Neural crest cell (in vitro differentiated cells): ENCODE measurements at places on chromosomes 13 and 19.

GRCh38 chr13:21823949-21824348 lies 153.1 kb downstream of the FGF9 start:
- DNase-seq = no peak

DNA sequence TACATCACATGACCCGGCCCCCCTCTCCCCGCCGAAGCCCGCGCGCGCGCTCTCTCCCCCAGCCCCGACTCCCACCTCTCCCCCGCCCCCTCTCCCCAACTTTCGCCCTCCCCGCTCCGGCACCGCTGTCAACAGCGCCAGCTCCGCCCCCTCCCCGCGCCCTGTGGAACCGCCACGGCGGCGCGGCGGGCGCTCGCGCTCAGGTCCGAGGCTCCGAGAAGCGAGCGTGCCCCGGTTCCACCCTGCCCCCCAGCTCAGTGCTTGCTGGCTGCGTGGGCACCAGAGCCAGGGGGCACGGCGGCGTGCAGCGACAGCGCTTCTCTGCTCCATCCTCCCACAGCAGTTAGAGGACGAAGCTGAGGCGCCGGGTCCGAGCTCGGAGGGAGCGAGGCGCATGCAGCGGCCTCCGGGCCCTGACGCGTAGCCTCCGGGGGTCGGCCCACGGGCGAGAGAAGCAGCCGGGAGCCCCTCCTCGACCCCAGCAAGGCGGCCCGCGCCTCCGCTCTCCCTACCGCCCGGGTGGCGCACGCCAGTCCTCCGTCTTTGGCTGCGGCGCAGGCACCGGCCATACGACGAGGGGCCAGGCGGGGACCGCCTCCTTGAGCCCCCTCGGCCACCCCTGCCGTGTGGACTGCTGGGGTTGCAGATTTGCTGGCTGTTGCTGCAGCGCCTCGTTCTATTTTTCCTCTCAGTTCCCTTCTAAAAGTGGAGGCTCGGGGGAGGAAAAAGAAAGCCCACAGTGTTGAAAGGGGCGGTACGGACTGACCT lies 109.5 kb downstream of the KCNRG start:
- peak; percentile 72 for DNase-seq

DNA sequence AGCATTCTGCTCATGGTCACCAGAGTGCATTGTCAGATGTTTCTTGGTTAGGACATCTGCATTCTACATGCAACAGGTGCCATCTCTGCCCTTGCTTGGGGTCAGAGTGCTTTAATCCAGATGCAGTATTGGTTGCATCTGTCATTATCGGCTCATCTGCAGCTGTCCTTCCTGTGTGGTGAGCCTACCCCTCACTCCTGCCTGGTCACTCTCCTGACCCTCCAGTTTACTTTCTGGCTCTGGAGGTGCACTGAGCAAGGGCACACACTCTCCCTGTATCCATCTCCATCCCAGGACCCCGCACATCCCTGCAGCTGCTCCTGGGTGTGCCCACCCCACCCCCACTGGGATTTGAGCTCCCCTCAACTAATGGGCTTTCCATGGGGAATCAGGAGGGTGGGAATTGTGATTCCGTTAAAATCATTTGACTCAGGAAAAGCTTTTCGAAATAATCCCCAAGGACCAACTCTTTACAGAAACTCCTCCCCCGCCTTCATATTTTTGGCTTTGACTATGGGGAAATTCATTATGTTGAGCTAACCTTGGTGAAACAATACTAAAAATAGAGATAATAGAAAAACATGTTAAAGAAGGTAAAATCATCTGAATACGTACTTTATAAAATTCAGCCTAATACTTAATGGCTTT lies 70.2 kb downstream of the COL4A2 start:
- no peak for DNase-seq

GRCh38 chr13:34114581-34114980 lies 296.6 kb downstream of the RFC3 start:
- no peak for DNase-seq

GRCh38 chr13:65597839-65598818 lies 1632.0 kb downstream of the PCDH9 start:
- DNase-seq = no peak

DNA sequence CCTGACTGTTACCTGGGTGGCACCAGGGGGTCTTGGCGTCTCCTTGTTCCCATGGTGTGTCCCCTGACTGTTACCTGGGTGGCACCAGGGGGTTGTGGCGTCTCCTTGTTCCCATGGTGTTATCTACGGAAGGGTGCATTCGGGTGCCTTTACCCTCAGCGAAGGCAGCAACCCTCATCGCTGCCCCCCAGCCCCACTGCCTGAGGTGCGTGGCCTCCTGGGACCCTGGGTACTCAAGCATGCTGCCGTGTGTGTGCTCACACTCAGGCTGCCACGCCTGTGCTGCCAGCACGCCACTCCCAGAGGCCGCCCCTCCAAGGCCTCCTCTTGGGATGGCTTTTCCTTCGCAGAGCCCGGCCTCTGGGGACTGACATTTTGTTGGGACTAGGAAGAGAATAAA lies 25.1 kb downstream of the TFDP1 start:
- DNase-seq = no peak

GRCh38 chr19:18417250-18418028 lies 1.8 kb upstream of the SSBP4 start:
- peak; percentile 65 for DNase-seq

- DNase-seq = no peak
Observed at GRCh38 chr19:31541396-31541795, 192.2 kb upstream of the TSHZ3 start.

DNA sequence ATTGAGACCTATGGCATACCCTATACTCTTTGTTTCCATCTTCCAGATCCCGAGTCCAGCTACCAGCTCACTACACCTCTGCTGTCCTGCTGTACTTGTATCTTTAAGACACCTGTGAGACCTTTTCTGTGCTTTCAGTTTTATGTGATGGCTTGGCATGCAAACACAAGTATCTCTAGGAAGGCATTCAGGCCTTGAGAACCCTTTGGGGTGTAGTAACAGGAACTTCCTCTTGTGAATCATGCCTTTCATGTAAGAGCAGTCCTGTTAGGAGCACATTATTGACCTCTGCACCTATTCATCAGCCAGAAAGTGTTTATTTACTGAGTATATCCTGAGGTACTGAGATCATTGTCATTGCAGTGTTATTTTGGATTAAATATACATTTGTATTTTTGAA lies 87.0 kb upstream of the HTR2A start:
- DNase-seq = no peak

DNA sequence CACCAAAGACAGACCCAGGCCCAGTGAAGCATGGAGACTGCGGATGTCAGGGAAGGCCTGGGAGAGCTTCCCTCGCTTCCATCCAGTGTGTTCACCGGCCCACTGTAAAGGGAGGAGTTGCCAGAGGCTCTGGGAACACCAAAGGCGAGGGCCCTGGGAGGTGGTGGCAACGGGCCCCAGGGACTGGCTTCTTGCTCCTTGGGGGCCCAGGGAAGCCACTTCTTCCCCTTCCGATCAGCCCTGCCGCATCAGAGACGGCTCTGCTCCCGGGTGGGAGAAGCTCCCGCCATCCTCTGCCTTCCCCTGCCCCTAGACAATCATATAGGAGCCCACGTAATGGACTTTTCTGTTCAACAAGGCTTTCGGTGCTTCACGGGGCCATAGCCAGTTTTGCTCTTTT lies 83.4 kb upstream of the GPR183 start:
- DNase-seq = no peak

DNA sequence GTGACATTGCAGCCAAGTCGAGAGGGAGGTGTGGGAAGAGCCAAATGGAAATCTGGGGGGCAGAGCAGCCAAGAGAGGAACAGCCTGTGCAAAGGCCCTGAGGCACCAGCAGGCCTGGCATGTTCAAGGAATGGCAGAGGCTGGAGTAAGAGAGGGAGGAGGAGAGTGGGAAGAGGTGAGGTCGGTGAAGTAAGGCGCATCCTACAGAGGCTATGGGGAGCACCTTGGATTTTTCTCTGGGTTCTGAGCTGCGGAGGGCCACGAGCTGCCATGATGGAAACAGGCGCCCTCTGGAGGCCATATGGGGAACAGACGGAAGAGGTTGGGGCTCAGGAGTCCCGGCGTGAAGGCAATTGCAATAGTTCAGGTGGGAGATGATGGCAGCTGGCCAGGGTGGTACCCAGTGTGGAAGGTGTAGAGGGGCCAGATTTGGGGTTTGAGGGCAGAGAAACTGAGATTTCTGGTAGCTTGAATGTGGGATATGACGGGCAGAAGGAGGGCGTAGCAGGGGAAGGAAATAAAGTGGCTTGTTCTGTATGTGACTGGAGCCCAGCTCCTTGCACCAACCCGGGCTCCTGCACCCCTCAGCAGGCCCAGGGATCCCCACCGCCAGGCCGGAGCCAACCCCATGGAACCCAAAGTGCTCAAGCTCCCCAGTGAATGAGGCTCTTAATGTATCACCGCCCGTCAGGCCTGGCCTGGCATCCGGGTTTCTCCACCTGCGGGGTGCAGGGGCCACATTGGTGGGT lies 20.5 kb upstream of the STRN4 start:
- DNase-seq = peak; percentile 48

DNA sequence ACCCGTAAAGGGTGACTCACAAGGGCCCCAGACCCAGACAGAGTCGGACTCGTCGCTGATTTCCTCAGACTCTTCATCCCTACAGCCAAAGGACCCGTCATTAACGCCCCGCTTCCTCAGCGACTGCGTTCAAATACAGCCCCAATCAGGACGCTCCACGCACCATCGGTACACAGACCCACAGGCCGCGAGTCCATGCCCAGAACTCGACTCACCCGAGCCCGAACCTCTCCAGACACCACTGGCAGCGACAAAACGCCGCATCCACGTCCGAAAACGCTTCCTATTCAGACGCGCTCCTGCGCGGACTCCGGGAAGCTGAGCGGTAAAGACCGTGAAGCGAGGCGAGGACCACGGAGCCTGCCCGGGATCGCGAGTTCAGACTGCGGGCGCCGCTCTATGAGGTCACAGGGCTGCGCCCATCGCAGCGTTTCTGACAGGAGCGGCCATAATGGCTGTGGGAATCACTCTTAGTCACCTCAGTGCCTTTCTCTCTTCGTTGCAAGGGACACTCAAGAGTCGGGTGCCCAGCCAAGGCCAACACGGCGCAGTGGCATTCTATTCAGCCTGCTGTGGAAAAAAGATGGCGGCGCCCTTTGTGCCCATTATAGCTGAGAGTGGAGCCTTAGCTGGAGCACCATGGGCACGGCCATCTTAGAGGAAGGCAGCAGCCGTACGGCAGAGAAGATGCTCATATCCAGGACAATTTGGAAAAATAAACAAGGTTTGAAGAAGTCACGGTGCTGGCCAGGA lies at the start of gene ZNF614:
Gene ZNF614, minus strand, starts transcription at position 353 of the 753 bp plus-strand sequence. CDS start 2,634 bp downstream, outside the sequence.
- peak; percentile 75 for DNase-seq

- no peak for DNase-seq
Observed at GRCh38 chr13:21364916-21365315, 94.2 kb downstream of the ZDHHC20 start.

GRCh38 chr13:99418843-99419140 lies 82.5 kb upstream of the TM9SF2 start:
- no peak for DNase-seq

GRCh38 chr19:37227996-37228395 lies 10.0 kb downstream of the ZNF383 start:
- no peak for DNase-seq

DNA sequence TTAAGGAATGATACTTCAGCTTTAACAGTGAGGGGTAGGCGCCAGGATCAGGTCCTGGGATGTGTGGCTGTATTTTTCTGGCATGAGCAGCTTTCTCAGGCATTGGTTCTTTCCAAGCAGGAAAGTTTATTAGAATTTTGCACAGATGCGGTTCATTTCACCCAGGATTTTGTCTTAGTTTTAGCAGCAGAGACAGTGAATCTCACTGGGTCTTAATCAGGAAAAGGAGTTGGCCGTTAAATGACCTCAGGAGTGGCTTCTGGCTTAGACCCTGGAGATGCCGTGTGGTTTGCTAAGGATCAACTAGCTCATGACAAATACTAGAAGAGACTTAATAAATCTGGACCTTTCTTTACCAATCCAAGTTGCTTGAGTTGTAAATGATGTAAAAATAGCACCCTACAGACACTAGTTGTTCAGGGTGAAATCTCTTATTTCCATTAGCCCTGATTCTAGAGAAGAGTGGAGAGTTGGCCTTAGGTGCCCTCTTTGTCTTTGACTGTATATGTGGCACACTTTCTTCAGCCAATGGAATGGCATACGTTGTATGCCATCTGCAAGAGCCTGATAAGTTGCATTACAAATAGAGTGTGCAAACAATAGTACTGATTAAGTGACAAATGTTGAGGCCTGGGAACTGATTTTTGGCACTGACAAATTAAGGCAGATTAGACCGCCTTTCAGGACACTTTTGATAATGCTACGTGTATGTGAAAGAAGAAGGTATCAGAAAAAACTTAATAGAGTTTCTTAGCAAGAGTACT lies 34.0 kb downstream of the LRCH1 start:
- DNase-seq = no peak

DNA sequence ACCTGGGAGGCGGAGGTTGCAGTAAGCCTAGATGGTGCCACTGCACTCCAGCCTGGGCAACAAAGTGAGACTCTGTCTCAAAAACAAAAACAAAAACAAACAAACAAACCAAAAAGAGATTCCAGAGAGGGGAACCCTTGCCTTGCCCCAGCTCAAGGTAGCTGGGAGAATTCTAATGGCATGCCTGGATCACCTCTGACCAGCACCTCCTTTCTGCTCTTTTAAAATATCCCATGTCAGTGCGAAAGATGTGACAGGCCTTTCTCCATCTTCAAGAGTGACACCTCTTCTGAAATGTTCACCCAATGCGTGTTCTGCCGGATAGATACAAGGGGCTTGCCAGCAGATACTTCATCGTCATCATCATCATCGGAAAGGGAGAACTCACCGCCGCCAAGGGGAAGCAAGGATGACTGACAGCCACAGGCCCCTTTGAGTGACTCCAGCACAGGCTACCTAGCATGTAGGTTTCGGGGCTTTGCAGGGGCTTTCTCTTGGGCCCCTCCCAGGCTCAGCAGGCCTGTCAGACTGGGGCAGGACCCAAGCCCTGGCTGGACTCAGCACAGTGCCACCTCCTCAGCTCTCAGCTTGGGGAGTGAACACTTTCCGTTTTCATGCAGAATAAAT lies 18.9 kb upstream of the LRP3 start:
- no peak for DNase-seq

- DNase-seq = no peak
Observed at GRCh38 chr13:62331384-62331783, 915.7 kb upstream of the PCDH20 start.

GRCh38 chr13:28031896-28032288 lies 43.4 kb upstream of the URAD start:
- DNase-seq = no peak

DNA sequence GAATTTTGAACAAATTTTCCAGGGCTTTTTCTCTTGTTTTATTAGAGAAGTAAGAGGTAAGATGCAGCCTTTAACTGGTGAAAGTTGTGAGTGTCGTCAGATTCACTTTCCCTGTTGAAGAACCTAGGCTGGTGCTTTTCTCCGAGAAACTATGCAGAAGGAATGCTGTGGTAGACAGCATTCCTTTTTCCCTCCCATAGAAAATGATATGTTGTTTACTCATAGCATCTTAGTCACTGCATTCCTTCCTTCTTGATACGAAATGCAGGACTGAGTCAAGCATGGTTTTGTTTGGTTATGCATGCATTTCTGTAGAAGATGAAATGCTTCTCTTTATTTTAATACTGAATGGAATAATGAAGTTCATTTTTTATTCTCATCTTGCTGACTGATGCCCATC lies 3.4 kb downstream of the ITGBL1 start:
- DNase-seq = no peak
